ENCODE measurements at places on chromosomes 2 and 18.

DNA sequence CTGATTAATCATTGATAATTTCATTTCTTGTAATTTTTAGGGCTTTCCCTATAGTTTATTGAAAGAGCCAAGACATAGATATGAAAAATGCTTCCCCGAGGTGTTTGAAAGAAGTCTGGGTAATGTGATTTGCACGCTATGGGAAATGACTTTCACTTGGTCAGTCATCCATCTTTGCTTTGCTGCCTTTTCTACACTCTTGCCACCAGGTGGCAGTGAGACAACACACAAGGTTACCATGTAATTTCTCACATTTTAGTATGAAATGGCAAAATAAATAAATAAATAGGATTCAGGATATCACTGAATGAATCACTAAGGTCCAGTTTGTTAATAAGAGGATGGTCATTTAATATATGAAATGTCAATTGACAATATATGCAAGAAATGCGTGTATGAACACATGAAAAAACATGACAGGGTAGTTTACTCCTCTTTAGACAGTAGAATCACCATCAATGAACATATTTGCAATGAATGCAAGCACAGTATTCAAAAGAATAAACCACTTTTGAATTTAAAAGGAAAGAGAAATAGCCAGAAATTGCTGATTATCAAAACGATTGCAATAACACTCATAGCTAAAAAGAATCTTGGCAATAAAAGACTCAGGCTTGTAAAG lies 52.2 kb upstream of the KCNH7 start:
- no peak for DNase-seq

- no peak for DNase-seq
Measured at GRCh38 chr2:23380562-23381065, 4.4 kb upstream of the KLHL29 start.

DNA sequence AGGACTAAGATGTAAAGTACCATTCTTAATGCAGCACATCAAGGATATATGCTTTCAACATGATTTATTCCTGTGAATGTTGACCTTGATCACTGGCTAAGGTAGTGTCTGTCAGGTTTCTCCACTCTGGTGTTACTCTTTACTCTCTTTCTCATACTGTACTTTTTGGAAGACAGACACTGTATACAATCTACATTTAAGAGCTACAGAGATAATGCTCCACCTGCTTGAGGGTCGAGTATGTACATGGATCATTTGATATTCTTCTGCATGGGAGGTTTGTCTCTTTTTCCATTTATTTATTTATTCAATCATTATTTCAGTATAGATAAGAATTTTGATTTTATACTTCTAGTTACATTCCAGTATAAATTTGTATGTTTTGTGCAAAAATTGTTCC lies 199.5 kb upstream of the RGPD4 start:
- no peak for DNase-seq

- DNase-seq: no peak
Measured at GRCh38 chr18:9951022-9951859, 37.4 kb downstream of the VAPA start.

GRCh38 chr18:10100941-10101701 lies 187.3 kb downstream of the VAPA start:
- no peak for DNase-seq

DNA sequence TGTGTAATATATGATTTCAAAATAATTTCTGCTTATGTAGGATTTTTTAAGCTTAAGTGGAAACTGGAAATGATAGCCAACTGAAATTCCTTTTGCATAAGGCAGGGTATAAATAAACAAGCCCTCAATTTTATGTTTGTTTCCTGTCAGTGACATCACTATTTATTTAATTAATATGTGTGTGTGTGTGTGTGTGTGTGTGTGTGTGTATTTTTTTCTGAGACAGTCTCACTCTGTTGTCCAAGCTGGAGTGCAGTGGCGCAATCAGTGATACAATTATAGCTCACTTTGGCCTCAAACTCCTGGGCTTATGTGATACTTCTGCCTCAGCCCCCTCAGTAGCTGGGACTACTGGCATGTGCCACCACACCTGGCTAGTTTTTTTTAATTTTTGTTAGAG lies 29.3 kb upstream of the CYP20A1 start:
- DNase-seq: no peak

DNA sequence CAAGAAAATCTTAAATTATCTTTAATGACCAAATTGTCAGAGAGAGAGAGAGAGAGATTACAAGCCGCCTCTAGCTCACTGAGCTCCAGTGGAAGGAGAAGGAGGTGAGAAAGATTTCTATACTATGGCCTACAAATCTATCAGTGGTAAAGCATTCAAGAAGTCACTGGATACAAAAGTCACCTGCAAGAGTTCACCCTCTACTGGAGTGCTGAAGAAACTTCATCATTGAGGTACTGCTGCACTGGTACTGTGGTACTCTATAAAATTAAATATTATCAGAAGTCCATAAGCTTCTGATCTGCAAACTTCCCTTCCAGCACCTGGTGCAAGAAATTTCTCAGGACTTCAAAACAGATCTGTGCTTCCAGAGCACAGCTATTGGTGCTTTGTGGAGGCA lies 48.3 kb upstream of the AGPS start:
- DNase-seq: no peak

DNA sequence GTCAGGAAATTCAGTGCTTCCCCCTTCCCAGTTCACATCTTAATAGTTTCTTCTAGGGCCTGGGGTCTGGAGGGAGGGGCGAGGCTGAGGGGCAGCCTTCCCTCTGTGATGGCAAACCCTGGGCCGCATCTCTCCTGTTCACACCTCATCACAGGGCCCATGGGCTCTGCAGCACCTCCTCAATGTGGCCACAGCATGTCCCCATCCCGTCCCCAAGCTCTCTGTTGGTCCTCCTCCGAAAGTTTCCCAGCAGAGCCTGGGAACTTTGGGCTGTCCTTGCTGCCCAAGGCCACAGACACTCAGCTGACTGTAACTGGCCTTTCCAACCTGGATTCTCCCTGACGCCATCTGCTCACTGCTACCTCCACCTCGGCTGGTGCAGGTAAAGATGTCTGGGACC lies 112.7 kb upstream of the PTPRM start:
- no peak for DNase-seq

GRCh38 chr18:8469544-8470130 lies 139.6 kb upstream of the RAB12 start:
- no peak for DNase-seq

- peak; percentile 94 for DNase-seq
Measured at GRCh38 chr2:96869281-96869821, 529 bp downstream of the SEMA4C start.

GRCh38 chr18:54946149-54946581 lies 13.1 kb downstream of the CCDC68 start:
- no peak for DNase-seq

GRCh38 chr18:55054021-55054990 lies 95.0 kb upstream of the CCDC68 start:
- DNase-seq: no peak

GRCh38 chr2:61493523-61493942 lies 22.6 kb upstream of the USP34 start:
- no peak for DNase-seq

GRCh38 chr2:70679259-70679658 lies 88.7 kb downstream of the ADD2 start:
- no peak for DNase-seq

GRCh38 chr2:24179683-24180082 lies 4.8 kb downstream of the FAM228A start:
- no peak for DNase-seq

GRCh38 chr2:240919161-240919781 lies 13.1 kb downstream of the CROCC2 start:
- DNase-seq: peak; percentile 75

DNA sequence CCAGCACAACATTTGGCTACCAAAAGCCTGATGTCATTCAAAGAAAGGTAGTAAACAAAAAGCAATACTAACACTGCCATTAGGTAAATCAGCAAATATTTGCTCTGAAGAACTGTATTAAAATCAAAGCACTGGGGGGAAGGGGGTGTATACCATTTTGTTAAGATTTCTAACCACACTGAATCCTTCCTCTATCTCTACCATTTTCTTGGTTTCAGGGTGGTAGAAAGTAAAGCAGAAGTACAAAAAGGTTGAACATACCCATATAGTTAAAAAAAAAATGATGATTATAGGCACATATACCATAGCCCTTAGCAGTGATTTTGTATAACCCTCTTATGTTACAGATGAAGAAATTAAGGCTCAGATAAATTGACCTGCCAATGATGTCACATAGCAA lies 437.6 kb downstream of the ZEB2 start:
- no peak for DNase-seq

- no peak for DNase-seq
Measured at GRCh38 chr18:79528316-79528695, 132.6 kb downstream of the NFATC1 start.

DNA sequence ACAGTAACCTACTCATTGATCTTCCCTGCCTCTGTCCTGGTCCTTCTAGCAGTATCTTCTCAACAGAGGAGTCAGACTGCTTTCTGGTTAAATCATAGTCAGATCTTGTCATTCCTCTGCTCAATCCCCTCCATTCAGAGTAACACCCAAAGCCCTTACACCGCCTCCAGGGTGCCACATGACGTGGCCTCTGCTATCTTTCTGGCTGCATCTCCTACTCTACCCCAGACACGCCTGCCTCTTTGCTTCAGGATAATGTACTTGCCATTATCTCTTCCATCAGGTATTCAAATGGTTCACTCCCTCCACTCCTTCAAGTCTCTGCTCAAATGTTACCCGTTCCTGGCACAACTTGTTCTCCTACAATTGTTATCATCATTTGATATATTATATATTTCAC lies 36.3 kb upstream of the ACVR2A start:
- DNase-seq: peak; percentile 22

- no peak for DNase-seq
Measured at GRCh38 chr2:128520791-128521190, 202.1 kb upstream of the HS6ST1 start.

DNA sequence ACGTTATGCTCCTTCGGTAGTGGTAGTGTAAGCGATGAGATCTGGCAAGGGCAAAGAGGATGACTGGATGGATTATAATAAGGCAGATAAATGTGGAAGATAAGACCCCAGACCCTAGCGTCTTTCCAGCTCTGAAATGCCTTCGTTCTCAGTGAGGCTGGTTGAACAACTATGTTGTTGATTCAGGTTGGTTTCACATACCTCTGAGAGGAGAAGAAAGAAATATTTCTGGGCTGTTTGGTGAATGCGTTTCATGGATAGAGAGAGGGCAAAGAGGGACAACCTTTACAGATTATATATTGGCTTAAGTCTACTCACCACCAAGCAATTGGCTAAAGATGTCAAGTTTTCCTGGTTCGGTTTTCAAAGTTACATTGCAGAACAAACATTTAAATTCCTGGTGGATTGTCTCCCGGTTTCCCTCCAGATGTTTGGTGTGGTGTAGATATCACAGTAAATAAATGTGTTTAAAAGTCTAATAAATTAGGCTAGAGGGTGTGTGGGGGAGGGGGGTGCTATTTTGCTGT lies 190.1 kb upstream of the GLI2 start:
- DNase-seq: no peak

DNA sequence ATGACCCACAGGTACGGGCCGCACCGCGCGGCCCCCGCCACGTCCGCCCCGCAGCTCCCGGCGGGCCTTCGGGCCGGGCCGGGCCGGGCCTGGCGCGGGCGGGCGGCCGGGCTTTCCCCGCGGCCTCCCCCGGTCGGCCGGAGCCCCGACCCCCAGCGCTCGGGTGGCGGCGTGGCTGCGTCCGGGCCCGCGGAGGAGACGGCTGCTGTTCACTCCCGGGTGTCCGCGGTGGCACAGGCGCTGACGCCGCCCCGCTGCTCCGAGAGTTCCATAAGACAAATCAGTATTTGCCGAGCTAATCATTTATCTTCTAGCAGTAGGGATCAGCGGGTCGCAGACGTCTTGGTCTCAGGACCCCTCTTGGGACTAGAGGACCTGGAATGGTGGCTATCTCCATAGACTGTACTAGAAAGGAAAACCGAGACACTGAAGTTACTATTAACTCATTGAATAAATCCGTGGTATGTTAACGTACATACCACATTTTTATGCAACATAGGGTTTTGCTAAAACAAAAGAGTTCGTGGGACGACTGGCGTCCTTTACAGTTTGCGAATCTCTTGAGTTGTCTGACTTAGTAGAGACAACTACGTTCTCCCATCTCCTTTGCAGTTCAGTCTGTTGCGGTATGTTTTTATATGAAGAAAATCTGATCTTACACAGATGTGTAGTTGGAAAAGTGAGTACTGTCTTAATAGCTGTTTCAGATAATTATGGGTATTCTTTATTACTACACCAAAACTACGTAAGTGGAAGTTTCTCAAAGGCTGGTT lies 500 bp downstream of the LIMS1 start:
- DNase-seq: no peak

GRCh38 chr2:46032161-46032813 lies 264.9 kb upstream of the EPAS1 start:
- no peak for DNase-seq

DNA sequence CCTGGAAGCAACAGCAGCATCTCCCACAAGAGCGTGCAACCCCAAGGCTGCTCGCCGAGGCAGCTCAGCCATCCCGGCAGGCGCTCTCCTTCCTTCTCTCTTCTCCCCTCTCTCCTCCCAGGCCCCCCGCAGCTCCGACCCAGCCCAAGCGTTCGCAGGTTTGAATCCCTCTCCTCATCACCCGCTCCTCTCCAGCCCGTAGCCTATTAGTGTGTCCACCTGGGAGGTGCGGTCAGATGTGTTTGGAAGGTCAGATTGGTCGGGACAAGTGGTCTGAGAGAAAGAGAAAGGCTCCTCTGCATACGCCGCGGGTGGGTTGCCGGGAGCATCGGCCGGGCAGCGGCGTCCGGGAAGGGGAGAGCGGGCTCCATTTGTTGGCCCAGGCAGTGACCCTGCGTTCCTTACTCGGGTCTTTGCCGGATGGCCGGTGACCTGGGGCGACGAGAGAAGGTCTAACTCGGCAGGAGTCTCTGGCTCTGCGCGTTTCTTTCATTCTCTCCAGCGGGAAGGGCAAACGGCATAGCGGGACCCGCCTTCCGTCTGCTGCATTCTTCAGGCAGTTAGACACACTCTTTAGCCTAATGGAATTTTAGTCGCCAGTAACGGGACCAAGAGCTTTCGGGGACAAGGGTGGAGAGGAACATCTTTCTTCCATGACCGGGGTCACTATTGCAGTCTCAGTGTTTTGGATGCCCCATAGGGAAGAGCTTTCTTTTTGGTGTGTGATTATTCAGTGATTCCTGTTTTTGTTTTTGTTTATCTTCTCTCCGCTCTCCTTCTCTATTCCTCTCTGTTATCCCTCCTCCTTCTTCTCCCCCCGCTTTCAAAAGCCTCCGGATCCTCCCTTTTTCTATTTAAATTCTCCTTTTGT lies 1.1 kb upstream of the TMEFF2 start:
- peak; percentile 80 for DNase-seq

DNA sequence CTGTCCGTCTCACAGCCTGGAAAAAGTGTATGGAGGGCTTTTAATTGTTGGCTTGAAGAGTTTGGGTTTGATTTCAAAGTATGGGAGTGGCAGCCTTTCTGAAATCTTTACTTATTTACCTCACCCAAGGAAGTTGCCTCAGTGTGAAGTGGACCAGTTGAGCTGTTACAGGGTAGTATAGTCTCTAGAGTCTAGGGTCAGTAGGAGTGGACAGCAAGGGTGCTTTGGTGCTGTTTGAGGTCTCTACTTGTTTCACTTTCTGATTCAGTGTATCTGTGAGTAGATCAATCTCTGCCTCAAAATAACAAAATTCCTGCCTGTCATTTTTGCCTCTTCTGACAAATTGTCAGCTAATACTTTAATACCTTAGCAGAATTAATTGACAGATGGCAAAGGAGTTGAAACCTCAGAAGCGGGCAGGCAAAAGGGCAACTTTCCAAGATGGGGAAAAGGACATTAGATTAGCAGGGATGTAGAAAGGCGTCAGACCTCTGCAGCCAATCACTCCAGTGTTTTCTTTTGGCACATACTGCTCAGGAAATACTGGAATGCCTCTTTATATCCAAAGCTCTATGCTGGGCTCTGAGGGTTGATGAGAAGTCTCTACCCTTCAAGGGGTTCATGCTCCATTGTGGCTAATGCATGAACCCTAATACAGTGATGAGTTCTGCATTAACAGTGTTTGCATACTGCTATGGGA lies 5.9 kb downstream of the RIOK3 start:
- no peak for DNase-seq

Data from lower leg skin (tissue), 4 donors.